ENCODE measurements at places on chromosomes 5 and 9. TPM values are rescaled to one million over a fixed set of nuclear protein-coding genes. Genes with fewer than 3 reads are reported as not detected.

DNA sequence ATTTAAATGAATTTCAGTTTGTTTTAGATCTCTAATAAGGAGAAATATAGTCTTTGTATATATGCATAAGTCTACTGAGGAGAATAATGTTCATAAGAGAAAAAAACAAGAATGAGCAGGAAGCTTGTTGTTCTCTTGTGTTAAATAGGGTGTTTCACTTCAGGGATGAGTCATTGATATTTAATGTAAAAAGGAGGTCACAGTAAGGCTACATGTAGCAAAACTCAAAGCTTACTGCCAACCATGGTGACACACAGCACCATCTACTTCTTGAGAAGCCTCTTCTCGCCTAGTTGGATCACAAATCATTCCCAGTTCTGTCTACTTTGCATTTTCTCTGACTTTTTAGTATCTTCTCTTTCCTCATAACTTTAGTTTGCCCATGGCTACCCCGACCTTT, 1466.0 kb upstream of the C9orf72 start:
- H3K27ac ChIP-seq: no peak overlapping the region
- no peaks in the 10 kb centered on the region for H3K27me3 ChIP-seq
- H3K4me1 ChIP-seq: peaks cover 3% of the 10 kb centered on the region
- no peak overlapping the region for H3K4me3 ChIP-seq

TPPP gene
- total RNA-seq: 0.24 TPM

GRCh38 chr9:34457266-34458012, 931 bp downstream of the FAM219A start:
- peaks cover 18% of the 10 kb centered on the region for H3K4me1 ChIP-seq
- peaks cover 12% of the 10 kb centered on the region for H3K27me3 ChIP-seq

LURAP1L gene
- total RNA-seq: 32.7 TPM

DNA sequence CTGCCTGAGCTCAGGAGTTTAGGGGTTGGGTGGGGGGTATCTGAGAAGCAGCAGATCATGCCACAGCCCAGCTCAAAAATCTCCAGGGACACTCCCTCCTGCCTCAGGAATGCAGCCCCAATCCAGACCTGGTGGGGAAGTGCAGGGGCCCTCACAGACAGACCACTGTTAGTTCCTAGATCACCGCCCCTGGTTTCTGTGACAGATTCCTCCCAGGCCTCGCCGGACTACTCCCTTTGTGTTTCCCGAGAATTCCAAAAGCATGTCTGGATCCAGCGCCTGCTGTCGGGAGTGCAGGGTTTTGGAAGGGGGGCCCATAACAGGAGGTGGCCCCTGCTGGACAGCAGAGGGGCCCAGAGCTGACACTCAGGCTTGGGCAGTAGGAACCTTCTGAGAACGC, 74.5 kb downstream of the CTSL start:
- no peaks in the 10 kb centered on the region for H3K27me3 ChIP-seq
- DNase-seq: no peak
- H3K4me3 ChIP-seq: no peak overlapping the region
- H3K27ac ChIP-seq: peak overlapping the region; percentile 17
- no peaks in the 10 kb centered on the region for H3K36me3 ChIP-seq

OR1J2 gene
- total RNA-seq: not detected

SUSD3 gene
- 3.1 TPM for total RNA-seq

DNA sequence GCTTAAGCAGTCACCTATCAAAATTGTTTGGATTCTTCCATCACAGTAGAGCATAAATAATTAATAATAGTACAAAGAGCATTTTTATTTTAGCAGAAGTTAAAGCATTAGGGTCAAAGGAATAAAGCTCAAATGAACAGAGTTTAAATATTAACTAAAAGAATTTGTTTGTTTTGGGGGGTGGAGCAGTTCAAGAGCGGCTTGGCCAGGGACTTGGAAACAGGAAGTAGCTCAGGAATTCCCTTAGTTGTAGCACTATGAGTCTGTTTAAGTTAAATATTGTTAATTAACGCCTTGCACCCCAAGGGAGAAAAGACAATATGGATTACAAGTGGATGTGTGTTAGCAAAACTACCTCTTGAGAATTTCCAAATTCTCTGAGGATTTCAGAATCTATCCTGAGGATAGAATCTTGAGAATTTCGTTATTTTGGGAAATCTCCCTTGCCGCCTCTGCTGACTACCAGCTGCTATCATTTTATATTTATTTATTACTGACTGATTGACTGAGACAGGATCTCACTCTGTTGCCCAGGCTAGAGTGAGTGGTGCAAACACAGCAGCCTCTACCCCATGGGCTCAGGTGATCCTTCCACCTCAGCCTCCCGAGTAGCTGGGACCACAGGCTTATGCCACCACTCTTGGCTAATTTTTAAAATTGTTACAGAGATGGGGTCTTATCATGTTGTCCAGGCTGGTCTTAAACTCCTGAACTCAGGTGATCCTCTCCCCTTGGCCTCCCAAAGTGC, 96.7 kb upstream of the CHD1 start:
- H3K4me1 ChIP-seq: peaks cover 8% of the 10 kb centered on the region
- no peak for DNase-seq
- no peak overlapping the region for H3K27ac ChIP-seq
- no peak overlapping the region for H3K4me3 ChIP-seq
- H3K27me3 ChIP-seq: no peaks in the 10 kb centered on the region

ECSCR gene
- 0.29 TPM for total RNA-seq

LHFPL2 gene
- 42.1 TPM for total RNA-seq

GRCh38 chr5:174606646-174607045, 117.7 kb upstream of the MSX2 start:
- peak overlapping the region; percentile 1 for H3K27ac ChIP-seq
- peaks cover 3% of the 10 kb centered on the region for H3K36me3 ChIP-seq
- no peaks in the 10 kb centered on the region for H3K27me3 ChIP-seq
- no peak overlapping the region for H3K4me3 ChIP-seq

MXD3 gene
- total RNA-seq: 19.2 TPM

GRCh38 chr5:69509212-69509611, 16.6 kb downstream of the OCLN start:
- H3K4me3 ChIP-seq: no peak overlapping the region
- DNase-seq: no peak
- peaks cover 3% of the 10 kb centered on the region for H3K4me1 ChIP-seq
- H3K36me3 ChIP-seq: peaks cover 39% of the 10 kb centered on the region
- H3K27me3 ChIP-seq: no peaks in the 10 kb centered on the region

SYK gene
- total RNA-seq: 3.8 TPM

DNA sequence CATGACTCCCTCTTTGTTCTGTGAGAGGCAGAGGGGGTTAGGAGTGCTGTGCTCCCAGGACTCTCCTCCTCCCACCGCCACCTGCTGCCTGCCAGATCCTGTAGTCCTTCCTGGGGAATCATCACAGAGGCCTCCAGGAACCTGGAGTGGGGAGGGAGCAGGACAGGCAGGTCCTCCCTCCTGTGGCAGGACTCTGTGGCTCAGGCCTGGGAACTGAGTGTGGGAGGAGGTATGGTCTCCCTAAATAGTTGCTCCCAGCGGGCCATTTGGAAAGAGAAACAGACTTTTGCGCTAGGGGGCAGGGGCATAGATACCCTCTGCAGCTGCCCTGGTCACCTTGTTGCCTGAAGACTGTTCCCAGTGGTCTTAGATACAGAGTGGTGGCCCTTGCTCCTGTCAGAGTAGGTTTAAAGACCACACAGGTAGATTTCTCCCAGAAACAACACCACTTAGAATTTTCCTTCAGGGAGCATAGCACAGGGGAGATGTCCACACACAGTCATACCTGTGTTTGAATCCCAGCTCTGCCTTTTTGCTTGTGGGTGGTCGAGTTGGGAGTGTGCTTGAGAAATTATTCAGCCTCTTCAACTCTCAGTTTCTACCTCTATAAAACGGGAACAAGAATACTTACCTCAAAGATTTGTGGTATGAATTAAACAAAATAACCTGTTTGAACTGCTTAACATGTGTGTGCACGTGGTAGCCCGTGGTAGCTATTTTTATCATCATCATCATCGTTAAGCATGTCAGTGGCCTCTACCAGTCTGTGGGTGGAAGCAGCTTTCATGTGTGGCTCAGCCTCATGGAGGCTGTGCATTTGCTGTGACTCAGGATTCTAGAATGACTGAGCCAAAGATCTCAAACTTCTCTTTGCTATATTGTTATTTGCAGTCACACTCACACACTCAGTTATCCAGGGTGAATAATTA, 55.8 kb downstream of the SLC22A5 start:
- H3K27me3 ChIP-seq: no peaks in the 10 kb centered on the region
- no peak overlapping the region for H3K27ac ChIP-seq
- peaks cover 60% of the 10 kb centered on the region for H3K4me1 ChIP-seq
- no peak for DNase-seq
- peaks cover 3% of the 10 kb centered on the region for H3K36me3 ChIP-seq

- no peaks in the 10 kb centered on the region for H3K36me3 ChIP-seq
- H3K4me3 ChIP-seq: no peak overlapping the region
- H3K27me3 ChIP-seq: no peaks in the 10 kb centered on the region
- no peak overlapping the region for H3K27ac ChIP-seq
These were observed 2195.7 kb upstream of the C9orf72 start for GRCh38 chr9:29769019-29769418.

DNA sequence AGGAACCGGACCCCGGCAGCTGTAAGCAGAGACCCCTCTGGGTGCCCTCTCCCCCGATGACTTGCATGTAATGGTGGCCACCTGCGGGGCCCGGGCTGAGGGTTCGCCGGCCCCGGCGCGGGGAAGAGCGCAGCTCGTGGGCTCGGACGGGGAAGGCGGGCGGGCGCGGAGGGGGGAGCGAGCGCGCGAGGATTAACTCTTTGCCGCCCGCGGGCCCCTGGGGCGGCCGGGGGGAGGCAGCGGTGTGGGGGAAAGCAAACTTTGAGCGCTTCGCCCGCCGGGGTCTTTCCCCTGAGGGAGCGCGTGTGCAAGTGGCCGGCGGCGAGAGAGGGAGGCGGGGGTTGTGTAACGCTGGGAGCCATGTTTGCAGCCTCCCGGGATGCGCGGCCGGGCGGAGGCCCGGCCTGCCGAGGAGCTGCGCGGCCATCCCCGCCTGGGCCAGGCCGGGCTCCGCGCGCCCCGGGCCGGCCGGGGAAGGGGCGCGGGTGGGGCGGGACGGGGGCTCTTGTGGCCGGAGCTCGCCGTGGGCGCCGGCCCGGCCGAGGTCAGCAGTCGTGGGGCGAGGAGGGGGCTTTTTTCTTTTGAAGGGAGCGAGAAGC, 547 bp downstream of the ANP32B start:
- peak overlapping the region; percentile 85 for H3K27ac ChIP-seq
- H3K4me3 ChIP-seq: peak overlapping the region; percentile 74
- no peaks in the 10 kb centered on the region for H3K36me3 ChIP-seq
- peaks cover 45% of the 10 kb centered on the region for H3K4me1 ChIP-seq
- peak; percentile 49 for DNase-seq

DNA sequence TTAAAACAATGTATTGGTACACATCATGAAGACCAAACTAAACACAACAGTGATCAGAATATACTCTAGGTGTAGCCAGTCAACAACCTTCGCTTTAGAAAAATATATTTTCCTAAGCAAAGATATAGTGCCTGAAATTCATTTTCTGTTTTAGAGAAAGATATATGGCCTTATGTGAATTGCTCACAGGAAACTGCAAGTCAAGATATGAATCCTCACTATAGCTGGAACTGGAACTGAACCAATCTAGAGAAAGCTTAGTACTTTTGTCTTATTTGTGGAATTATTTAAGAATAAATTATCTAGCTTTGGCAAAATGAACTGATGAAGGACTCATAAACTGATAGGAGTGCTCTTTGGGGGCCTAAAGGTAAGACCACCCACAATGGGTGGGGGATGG, 27.3 kb downstream of the GZMK start:
- H3K4me3 ChIP-seq: no peak overlapping the region
- no peak overlapping the region for H3K27ac ChIP-seq
- peaks cover 12% of the 10 kb centered on the region for H3K27me3 ChIP-seq
- no peak for DNase-seq

GRCh38 chr9:71664566-71664965, 103.7 kb downstream of the CEMIP2 start:
- H3K27me3 ChIP-seq: no peaks in the 10 kb centered on the region
- no peaks in the 10 kb centered on the region for H3K36me3 ChIP-seq
- peaks cover 26% of the 10 kb centered on the region for H3K4me1 ChIP-seq
- no peak overlapping the region for H3K4me3 ChIP-seq

DNA sequence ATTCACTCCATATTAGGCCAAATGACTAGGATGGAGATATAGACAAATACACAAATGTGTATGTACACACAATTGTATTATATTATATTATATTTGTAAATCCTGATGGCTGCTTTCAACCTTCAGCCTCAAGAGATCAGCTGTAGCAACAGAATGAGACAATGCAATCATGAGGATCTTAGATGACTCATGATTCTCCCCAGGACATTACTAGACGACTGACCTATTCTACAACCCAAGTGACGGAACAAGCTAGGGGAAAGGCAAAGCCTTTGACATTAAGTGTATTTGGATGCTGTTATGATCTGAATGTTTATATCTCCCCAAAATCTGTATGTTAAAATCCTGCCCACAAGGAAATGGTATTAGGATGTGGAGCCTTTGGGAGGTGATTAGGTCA, 66.5 kb downstream of the COX7C start:
- H3K36me3 ChIP-seq: no peaks in the 10 kb centered on the region
- H3K4me1 ChIP-seq: peaks cover 8% of the 10 kb centered on the region
- no peak for DNase-seq
- H3K27me3 ChIP-seq: no peaks in the 10 kb centered on the region

GRCh38 chr9:21266733-21267484, 27.1 kb upstream of the IFNA14 start:
- DNase-seq: no peak
- H3K4me3 ChIP-seq: no peak overlapping the region
- no peaks in the 10 kb centered on the region for H3K36me3 ChIP-seq

DNA sequence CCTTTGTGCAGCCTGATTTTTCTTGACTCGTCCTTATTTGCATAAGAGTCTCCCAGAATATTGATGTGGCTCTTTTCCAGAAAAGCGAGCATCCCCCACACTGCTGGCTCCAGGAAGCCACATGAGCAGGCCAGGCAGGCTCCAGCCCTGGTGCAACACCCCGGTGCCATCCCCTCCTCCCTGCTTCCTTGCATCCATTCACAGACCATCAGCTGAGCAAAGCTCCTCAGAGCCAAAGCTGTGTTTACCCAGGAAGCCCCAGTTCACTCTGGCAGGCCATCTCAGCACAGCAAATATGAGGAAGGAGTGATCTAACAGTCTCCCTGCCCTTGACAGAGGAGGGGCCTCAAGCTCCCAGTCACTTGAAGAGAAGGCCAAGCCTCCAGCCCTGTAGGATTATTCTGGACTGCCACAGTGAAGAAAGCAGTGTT, 34.4 kb downstream of the INSYN2B start:
- H3K27me3 ChIP-seq: peaks cover 23% of the 10 kb centered on the region
- H3K4me1 ChIP-seq: peaks cover 12% of the 10 kb centered on the region
- H3K36me3 ChIP-seq: no peaks in the 10 kb centered on the region
- H3K27ac ChIP-seq: peak overlapping the region; percentile 73
- no peak overlapping the region for H3K4me3 ChIP-seq

GRCh38 chr9:134290603-134291451, 35.4 kb upstream of the RXRA start:
- H3K36me3 ChIP-seq: no peaks in the 10 kb centered on the region
- no peak overlapping the region for H3K27ac ChIP-seq
- H3K4me3 ChIP-seq: no peak overlapping the region
- peaks cover 38% of the 10 kb centered on the region for H3K27me3 ChIP-seq

DNAJB5 gene
- total RNA-seq: 16.4 TPM

All from mesothelial cell of epicardium (in vitro differentiated cells).